Esophagus muscularis mucosa (tissue), 4 donors: ENCODE measurements at places on chromosomes 7 and 10. TPM values are rescaled to one million over a fixed set of nuclear protein-coding genes. Genes with fewer than 3 reads are reported as not detected.

ARMC3 gene
- total RNA-seq = not detected

CRTAC1 gene
- total RNA-seq = 4.0 TPM

TRIM56 gene
- total RNA-seq = 21.6 TPM

ERVW-1 gene
- total RNA-seq = not detected

C10orf67 gene
- not detected for total RNA-seq

CYP3A7 gene
- 0.26 TPM for total RNA-seq

SNX10 gene
- 4.2 TPM for total RNA-seq

XRCC2 gene
- 0.17 TPM for total RNA-seq

INSYN2A gene
- total RNA-seq = 0.33 TPM

TMEM139 gene
- not detected for total RNA-seq

SPDYE1 gene
- total RNA-seq = not detected

MINDY4 gene
- total RNA-seq = 31.1 TPM

FXYD4 gene
- total RNA-seq = not detected

GPR146 gene
- 26.9 TPM for total RNA-seq

SPDYE18 gene
- 0.32 TPM for total RNA-seq

STEAP2 gene
- total RNA-seq = 16.1 TPM

ITGA8 gene
- 26.2 TPM for total RNA-seq

TRIL gene
- 3.0 TPM for total RNA-seq

FANK1 gene
- 0.50 TPM for total RNA-seq

NEUROG3 gene
- not detected for total RNA-seq

PNLIPRP3 gene
- not detected for total RNA-seq

AGFG2 gene
- 31.6 TPM for total RNA-seq

EBLN1 gene
- not detected for total RNA-seq

WNT2 gene
- 3.7 TPM for total RNA-seq

COBL gene
- 51.4 TPM for total RNA-seq

HGF gene
- total RNA-seq = 5.9 TPM

CDHR1 gene
- not detected for total RNA-seq

PDCD11 gene
- 12.0 TPM for total RNA-seq

UTF1 gene
- not detected for total RNA-seq

MACC1 gene
- total RNA-seq = 0.17 TPM

CYP3A5 gene
- 4.6 TPM for total RNA-seq

MMP21 gene
- not detected for total RNA-seq

CACNB2 gene
- 84.7 TPM for total RNA-seq

CEP55 gene
- 0.80 TPM for total RNA-seq

PARD3 gene
- total RNA-seq = 101 TPM

MAGI2 gene
- total RNA-seq = 20.7 TPM

CASP7 gene
- 10.2 TPM for total RNA-seq

TMEM176B gene
- 58.2 TPM for total RNA-seq
